ENCODE measurements at places on chromosomes 1 and 21. TPM values are rescaled to one million over a fixed set of nuclear protein-coding genes. Genes with fewer than 3 reads are reported as not detected.

PAQR6 gene
- 6.5 TPM for total RNA-seq

CBR3 gene
- total RNA-seq: 5.2 TPM

DNA sequence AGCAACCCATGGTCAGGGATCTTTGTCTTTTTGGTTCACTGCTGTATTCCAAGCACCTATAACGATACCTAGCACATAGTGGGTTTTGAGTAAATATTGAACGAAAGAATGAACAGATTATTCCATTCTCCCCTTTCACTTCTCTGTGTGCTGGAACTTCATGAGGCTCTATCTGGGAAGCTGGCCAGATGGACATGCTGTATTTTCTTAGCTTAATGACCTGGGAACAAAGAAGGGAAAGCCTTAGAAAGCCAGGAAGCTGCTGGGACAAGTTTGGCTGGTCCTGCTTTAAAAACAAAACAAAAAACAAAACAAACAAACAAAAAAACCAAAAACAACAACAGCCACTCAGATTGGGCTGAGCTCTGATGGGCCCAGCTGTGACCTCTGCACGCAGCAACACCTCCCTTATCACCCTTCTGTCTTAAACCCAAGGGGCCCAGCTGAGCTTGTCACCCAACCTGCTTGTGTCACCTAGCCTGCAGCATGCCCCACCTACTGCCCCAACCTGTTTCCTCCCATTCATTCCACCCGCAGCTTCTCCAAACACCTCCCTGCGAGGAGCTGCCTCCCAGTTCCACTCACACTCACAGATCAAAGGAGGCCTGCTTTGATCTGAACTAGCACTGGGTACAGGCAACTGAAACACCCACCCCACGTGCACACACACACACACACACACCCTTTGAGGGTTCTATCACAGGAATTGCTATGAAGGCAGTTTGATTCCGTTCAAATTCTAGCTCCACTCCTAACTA is 37.1 kb downstream of the SLC30A1 start:
- H3K27ac ChIP-seq: no peak overlapping the region
- H3K27me3 ChIP-seq: peaks cover 3% of the 10 kb centered on the region
- H3K4me1 ChIP-seq: peaks cover 9% of the 10 kb centered on the region
- peaks cover 12% of the 10 kb centered on the region for H3K36me3 ChIP-seq

DNA sequence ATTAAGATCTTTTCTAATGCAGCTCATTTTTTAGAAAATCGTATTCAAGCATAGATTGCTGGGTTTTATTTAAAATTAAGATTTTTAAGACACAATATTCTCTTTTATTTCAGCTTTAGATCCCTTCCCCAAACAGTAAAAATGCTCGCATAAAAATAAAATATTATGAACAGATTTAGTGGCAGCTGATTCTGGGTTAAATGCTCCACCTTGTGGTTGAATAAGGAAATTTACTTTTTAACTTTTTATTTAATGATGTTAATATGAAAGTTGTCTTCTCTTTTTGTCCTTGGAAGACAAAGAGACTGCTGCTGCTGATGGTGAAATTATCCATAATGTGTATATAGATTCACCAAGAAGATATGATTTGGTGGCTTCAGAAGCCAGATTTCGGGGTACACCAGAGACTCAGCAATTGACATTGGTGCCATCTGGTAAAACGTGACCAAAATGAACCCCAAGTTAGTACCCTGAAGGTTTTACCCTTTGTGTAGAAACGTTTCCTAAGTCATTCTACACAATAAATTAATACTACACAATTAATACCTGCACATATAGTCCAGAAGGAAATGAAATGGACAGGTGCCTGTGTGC is 128.0 kb downstream of the ADAMTS1 start:
- no peak overlapping the region for H3K4me3 ChIP-seq
- no peaks in the 10 kb centered on the region for H3K36me3 ChIP-seq
- no peak overlapping the region for H3K27ac ChIP-seq
- DNase-seq: no peak
- H3K27me3 ChIP-seq: peaks cover 3% of the 10 kb centered on the region

LYPLA2 gene
- total RNA-seq: 164 TPM

DNA sequence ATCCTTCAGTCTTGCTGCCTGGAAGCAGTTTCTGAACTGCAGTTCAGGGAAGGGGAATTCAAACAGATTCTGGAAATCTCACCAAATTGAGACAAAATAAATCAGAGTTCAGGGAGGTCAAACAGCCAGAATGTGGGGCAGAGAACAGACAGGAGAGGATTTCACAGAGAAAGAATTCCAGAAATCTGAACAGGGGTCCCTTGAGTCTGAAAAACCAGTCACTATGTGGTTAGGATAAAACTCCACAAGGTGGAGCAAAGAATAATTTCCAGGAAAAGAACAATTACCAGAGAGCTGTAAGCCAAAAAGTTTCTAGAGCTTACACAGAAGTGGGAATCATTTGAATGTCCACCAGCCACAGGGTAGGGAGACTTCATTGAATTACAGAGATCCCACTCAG is 84.7 kb downstream of the URB2 start:
- no peak overlapping the region for H3K4me3 ChIP-seq
- DNase-seq: no peak
- peak overlapping the region; percentile 94 for H3K27ac ChIP-seq
- no peaks in the 10 kb centered on the region for H3K27me3 ChIP-seq

DNA sequence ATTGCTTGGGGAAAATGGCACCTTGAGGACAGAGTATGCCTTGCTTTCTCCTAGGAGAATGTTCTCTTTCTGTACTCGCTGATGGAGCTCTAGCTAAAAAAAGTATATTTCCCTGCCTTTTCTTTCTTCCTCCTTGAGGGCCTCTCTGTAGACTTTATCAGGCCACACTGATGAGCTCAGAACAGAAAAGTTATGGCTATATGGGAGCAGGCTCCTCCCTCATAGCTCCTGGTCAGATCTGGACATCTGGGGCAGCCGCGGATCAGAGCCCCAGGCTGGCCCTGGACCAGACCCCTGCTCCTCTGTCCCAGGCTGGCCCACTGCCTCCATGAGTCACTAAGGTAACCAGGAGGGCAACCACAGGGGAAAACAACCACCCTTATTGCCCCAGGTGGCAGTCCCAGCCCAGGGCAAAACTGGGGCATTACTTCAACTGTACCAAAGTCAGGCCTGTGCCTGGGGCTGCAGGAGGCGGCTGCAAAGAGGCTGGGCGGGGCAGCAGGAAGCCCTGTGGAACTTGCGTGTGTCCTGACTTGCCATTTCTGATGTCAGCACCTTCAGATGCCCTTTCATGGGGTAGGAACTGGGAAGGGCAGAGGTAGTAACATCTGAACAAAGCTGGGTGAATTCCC is 26.3 kb upstream of the ZNF648 start:
- H3K4me1 ChIP-seq: peaks cover 14% of the 10 kb centered on the region
- H3K4me3 ChIP-seq: no peak overlapping the region
- no peak overlapping the region for H3K27ac ChIP-seq
- H3K27me3 ChIP-seq: no peaks in the 10 kb centered on the region
- DNase-seq: no peak

GRCh38 chr1:17128361-17128760 is 9.1 kb upstream of the PADI2 start:
- peaks cover 3% of the 10 kb centered on the region for H3K27me3 ChIP-seq
- no peak overlapping the region for H3K4me3 ChIP-seq
- no peak for DNase-seq
- 0 out of 2 replicates have a peak overlapping the region, but pooled peaks have one; percentile 54 for H3K27ac ChIP-seq
- peaks cover 36% of the 10 kb centered on the region for H3K4me1 ChIP-seq

TMPRSS15 gene
- not detected for total RNA-seq

- peaks cover 17% of the 10 kb centered on the region for H3K4me1 ChIP-seq
- H3K4me3 ChIP-seq: no peak overlapping the region
- H3K27me3 ChIP-seq: no peaks in the 10 kb centered on the region
- DNase-seq: no peak
Observed at GRCh38 chr1:240031009-240031408, 60.7 kb upstream of the FMN2 start.

DNA sequence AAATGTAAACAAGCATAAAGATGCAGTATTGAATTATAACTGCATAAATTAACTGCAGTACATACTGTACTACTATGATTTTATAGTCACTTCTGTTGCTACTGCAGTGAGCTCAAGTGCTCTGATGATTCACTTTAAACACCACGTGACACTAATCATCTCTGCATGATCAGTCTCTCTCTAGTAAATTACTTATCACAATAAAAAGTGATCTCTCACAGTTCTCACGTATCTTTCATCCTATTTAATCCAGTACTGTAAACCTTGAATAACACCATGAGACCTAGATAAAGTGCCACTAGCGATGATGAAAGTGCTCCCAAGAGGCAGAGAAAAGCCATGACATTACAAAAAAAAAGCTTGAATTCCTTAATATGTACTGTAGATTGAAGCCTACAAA is 1242.0 kb downstream of the AMY1C start:
- H3K4me1 ChIP-seq: no peaks in the 10 kb centered on the region
- DNase-seq: no peak
- H3K4me3 ChIP-seq: no peak overlapping the region
- H3K27ac ChIP-seq: no peak overlapping the region

LRRC71 gene
- 0.30 TPM for total RNA-seq

DNA sequence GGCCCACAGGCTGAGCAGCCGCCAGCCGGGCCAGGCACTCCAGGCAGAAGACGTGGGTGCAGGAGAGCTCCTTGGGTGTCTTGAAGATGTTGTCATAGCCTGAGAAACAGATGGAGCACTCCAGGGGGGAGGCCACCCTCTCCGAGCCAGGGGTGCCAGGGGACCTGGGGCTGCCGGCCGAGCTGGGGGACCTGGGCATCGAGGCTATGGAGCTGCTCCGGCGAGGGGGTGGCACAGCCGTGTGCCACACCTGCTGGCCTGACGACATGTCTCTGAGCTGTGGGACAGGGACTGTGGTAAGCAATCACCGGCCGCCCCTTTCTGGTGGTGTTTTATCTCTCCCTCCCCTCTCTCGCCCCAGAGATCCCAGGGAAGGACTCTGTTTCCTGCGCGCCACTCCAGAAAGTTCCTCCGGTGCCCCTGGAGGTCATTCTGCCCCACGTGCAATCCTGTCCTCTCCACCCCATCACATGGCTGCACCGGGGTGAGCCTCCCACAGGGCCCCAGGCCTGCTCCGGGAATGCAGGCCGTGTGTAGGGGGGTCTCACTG is 1.7 kb downstream of the RNF223 start:
- H3K36me3 ChIP-seq: no peaks in the 10 kb centered on the region
- H3K27ac ChIP-seq: no peak overlapping the region
- no peak overlapping the region for H3K4me3 ChIP-seq
- no peak for DNase-seq

TMEM51 gene
- total RNA-seq: 9.2 TPM

LRRC7 gene
- total RNA-seq: not detected

TNFRSF4 gene
- total RNA-seq: not detected

GRCh38 chr1:157994704-157995582 is 1.5 kb downstream of the KIRREL1 start:
- peak overlapping the region; percentile 90 for H3K4me3 ChIP-seq
- DNase-seq: no peak
- H3K27me3 ChIP-seq: peaks cover 2% of the 10 kb centered on the region

GRCh38 chr1:162010175-162010506 is 13.5 kb downstream of the OLFML2B start:
- H3K36me3 ChIP-seq: peaks cover 8% of the 10 kb centered on the region
- no peak for DNase-seq
- peaks cover 35% of the 10 kb centered on the region for H3K4me1 ChIP-seq
- no peak overlapping the region for H3K4me3 ChIP-seq
- H3K27ac ChIP-seq: no peak overlapping the region
- H3K27me3 ChIP-seq: no peaks in the 10 kb centered on the region

DNA sequence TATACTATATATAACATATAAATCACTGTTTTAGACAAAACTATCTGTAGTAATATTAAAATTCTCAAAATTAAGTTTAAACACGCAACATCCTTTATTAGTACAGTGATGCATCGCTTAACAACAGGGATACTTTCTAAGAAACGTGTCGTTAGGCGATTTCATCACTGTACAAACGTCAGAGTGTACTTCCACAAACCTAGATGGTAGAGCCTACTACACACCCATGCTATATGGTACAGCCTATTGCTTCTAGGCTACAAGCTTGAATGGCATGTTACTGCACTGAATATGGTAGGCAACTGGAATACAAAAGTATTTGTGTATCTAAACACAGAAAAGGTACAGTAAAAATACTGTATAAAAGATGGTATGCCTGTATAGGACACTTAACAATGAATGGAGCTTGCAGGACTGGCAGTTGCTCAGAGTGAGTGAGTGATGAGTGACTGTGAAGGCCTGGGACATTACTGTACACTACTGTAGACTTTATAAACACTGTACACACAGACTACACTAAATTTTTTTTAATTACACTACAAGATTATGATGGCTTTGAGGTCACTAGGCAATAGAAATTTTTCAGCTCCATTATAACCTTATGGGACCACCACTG is 10.5 kb downstream of the FOXJ3 start:
- no peaks in the 10 kb centered on the region for H3K27me3 ChIP-seq
- no peak for DNase-seq
- peaks cover 49% of the 10 kb centered on the region for H3K4me1 ChIP-seq

DNA sequence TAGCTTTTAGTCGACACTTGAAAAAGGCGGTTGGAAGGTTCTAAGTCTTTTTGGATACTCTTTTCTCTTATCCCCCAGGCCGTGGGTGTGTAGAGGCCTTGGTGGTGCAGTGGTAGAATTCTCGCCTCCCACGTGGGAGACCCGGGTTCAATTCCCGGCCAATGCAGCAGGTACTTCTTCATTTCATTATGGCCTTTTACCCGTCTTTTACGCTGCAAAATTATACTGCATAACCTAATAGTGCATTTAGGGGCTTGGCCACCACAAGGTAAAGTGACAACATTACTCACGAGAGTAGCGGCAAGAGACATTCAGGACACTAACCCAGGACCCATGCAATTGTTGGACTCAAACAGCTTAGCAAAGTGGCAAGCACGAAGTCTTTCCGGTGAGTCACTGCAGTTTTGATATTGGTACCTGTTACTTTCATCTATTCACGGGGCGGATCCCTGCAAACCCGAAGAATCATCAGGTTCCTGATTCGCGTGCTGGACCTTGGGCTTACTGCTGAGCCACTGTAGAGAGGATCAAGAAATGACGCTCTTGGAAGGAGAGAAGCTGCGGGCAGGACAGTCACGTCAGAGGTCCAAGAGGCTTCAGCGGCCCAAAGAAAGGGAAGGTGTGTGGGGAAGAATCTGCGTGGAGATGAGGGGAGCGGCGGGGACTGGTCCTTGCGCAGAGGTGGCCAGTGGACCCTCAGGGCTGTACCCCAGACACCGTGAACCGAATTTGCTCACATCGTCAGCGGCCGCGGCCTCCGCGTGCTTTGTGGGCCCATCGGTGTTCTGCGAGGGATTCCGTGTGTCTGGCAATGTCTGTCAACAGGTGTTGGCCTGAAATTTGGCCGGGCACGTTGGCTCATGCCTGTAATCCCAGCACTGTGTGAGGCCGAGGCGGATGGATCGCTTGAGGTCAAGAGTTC is 12.9 kb upstream of the RNU1-4 start:
- 0 out of 2 replicates have a peak, but pooled peaks cover 5% of the 10 kb centered on the region for H3K4me1 ChIP-seq
- no peak overlapping the region for H3K4me3 ChIP-seq
- DNase-seq: peak; percentile 63
- H3K27ac ChIP-seq: no peak overlapping the region

- DNase-seq: no peak
- no peaks in the 10 kb centered on the region for H3K27me3 ChIP-seq
- H3K36me3 ChIP-seq: peaks cover 15% of the 10 kb centered on the region
- H3K27ac ChIP-seq: no peak overlapping the region
Observed at GRCh38 chr21:41180752-41181151, 12.8 kb downstream of the BACE2 start.

ZNF436 gene
- total RNA-seq: 1.3 TPM

MYOG gene
- not detected for total RNA-seq

GRCh38 chr1:188794969-188795368 is 1682.7 kb downstream of the BRINP3 start:
- H3K4me1 ChIP-seq: no peaks in the 10 kb centered on the region
- no peak overlapping the region for H3K4me3 ChIP-seq
- H3K27me3 ChIP-seq: no peaks in the 10 kb centered on the region
- no peak for DNase-seq
- peaks cover 2% of the 10 kb centered on the region for H3K36me3 ChIP-seq
- no peak overlapping the region for H3K27ac ChIP-seq
